ENCODE measurements at places on chromosomes 5 and 9.

- no peak for DNase-seq
- no peak overlapping the region for H3K4me3 ChIP-seq
- H3K36me3 ChIP-seq, result no peaks in the 10 kb centered on the region
- no peak overlapping the region for H3K27ac ChIP-seq
- no peaks in the 10 kb centered on the region for H3K27me3 ChIP-seq
- no peaks in the 10 kb centered on the region for H3K4me1 ChIP-seq
Measured at GRCh38 chr5:169121630-169122420, 179.1 kb downstream of the SLIT3 start.

DNA sequence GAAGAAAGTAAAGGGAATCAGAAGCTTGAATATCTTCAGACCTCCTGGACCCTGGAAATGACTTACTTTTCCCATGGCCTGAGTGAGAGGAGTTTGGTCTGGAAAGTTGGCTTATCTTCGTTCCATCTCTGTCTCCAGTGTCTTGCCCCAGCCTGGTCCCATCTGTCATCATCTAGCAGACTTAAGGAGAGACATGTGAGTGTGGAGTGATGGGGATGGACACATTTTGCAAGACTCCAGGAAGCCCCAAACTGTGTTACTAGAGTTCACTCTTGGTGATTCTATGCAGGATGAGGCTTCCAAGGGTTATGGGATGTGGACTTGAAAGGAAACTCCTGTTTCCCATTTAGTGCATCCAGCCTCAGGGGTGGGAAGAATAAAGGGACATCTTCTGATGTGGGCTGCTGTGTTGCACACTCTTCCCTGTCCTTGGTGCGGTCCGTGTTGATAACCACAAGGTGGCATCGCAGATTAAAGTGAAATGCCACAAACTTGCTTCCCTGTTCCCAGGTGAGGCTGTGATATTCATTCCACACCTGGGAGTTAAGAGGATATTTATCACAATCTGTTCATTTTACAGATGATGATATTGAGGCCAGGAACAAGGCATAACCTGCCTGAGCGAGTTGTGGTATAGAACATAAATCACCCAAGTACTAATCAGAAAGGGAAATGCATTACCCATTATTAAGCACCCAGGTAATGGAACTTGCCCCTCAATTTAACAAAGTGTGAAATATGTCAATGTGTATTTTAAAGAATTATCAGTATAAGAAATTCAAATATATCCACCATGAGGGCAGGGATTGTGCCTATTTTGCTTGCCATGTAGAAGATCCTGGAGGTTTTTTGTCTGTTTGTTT is 269.9 kb upstream of the PAPPA start:
- no peaks in the 10 kb centered on the region for H3K36me3 ChIP-seq
- no peak overlapping the region for H3K4me3 ChIP-seq
- H3K27ac ChIP-seq, result no peak overlapping the region
- H3K27me3 ChIP-seq, result no peaks in the 10 kb centered on the region
- DNase-seq, result no peak

DNA sequence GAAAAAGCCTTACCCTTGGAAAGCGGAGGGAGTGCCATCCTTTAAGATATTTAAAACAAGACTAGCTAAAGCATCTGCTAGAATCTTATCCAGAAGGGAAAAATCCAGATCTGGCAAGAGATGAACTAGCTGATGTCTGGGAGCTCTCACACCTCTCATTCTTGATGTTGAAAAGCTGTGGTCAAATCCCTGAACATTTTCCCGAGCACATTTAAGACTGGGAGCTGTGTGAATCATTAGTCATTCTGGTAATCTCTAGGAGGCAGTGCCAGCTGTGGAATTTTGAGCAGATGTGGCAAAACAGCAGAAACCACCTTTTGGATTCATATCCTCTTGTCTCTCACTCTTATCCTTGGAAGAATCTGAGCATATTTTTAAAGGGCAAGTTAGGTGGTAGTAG is 218.0 kb downstream of the MAN2A1 start:
- no peaks in the 10 kb centered on the region for H3K36me3 ChIP-seq
- no peaks in the 10 kb centered on the region for H3K4me1 ChIP-seq

DNA sequence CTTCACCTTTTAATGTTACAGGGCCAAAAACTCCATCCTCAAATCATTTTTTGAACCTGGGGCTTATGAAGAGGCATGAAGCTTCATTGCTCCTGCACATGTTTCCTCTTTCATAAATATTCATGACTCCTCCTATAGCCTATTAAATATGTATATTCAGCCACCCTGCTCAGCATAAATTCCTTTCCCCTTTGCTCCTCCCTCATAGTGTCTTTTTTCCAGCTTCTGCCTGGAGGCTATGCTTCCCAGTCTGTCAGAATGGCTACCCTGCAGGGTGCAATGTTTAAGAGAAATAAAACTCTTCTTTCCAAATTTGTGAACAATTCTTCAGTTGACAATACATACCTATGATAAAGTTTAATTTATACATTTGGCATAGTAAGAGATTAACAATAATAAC is 1082.9 kb upstream of the CDH18 start:
- no peaks in the 10 kb centered on the region for H3K27me3 ChIP-seq
- DNase-seq, result no peak
- H3K27ac ChIP-seq, result no peak overlapping the region
- H3K4me3 ChIP-seq, result no peak overlapping the region
- no peaks in the 10 kb centered on the region for H3K4me1 ChIP-seq
- H3K36me3 ChIP-seq, result no peaks in the 10 kb centered on the region

DNA sequence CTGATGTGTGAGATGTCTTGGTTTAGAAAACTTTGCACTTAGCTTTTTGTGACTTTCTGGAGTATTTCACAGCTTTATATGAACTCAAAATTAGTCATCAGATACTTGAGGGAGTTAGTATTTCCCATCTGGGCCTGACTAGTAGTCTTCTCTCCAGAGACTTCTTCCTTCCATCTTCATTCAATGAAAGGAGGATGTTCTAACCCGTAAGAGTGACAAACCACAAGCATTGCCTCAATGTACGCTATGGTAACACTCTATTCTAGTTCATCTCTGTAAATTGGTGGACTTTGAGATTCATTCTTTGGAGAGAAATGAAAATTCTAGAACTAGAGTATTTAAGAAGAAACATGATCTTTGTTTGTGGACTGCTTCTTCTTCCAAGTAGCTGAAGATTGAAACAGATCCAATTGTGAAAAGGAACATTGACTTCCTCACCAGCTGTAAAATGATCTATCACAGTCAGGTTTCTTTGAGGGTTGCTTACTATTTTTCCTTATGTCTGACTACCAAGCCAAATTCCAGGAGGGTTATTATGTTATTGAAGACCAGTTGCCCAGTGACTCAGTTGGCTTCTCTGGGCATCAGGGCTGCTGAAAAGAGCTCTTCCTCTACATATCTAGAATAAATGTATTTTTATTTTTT is 157.6 kb downstream of the SLC12A2 start:
- no peak overlapping the region for H3K4me3 ChIP-seq
- no peak overlapping the region for H3K27ac ChIP-seq
- DNase-seq, result no peak

DNA sequence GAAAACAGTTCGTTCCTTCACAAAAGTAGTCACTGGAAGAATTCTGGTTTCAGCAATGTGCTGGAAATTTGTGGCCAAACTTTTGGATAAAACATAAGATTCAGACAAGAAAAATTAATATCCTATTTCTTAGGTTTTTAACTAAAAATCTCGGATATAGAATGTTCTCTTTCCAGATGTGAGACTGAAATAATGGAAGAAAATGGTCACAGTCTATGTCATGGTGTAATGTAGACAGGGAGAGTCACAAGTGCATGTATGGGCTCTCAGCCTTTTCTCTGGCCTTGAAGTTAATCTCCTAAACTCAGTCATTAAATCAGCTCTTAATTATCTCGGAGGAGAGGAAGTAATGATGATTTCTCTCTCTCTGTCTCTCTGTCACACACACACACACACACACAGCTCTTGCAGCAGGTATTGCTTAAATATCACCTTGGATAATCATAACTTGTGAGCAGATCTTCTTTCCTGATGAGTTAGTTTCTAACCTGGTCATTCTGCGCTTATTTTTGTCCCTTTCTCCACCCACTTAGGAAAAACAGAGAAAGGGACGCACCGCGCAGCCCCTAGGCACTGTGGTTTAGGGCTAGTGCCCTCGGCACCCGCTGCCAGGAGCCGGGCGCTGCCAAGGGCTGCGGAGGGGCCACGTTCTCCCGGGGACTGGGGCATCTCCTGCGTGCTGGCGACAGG is 672 bp upstream of the ITGA2 start:
- H3K36me3 ChIP-seq, result no peaks in the 10 kb centered on the region
- H3K4me3 ChIP-seq, result no peak overlapping the region
- no peak overlapping the region for H3K27ac ChIP-seq
- H3K27me3 ChIP-seq, result peaks cover 25% of the 10 kb centered on the region

DNA sequence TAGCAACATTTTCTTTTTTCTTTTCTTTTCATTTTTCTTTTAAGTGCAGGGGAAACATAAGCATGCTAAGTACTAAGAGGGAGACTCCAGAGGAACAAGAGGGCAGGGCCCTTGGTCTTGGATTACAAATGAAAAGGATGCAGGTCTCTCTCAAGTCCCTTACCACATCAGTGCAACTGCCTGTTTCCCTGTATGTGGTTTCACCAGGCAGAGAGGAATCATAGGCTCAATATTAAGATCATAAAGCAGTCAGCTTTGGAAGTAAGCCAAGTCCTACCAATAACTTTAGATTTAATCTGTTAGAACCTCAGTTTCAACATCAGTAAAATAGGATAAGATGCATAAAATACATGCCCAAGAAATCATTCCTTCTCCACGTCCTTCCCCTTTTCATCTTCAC is 422.7 kb upstream of the PAPPA start:
- DNase-seq, result no peak
- H3K36me3 ChIP-seq, result no peaks in the 10 kb centered on the region
- H3K4me3 ChIP-seq, result no peak overlapping the region
- H3K27ac ChIP-seq, result no peak overlapping the region
- H3K4me1 ChIP-seq, result no peaks in the 10 kb centered on the region
- no peaks in the 10 kb centered on the region for H3K27me3 ChIP-seq

DNA sequence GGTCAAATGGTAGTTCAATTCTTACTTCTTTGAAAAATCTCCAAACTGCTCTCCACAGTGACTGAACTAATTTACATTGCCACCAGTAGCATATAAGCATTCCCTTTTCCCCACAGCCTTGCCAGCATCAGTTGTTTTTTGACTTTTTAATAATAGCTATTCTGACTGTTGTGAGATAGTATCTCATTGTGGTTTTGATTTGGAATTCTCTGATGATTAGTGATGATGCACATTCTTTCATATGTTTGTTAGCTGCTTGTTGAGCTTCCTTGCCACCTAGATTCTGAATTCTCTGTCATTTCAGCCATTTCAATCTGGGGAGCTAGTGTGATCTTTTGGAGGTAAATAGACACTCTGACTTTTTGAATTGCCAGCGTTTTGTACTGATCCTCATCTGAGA is 24.0 kb downstream of the CDK20 start:
- H3K27ac ChIP-seq, result no peak overlapping the region
- no peaks in the 10 kb centered on the region for H3K4me1 ChIP-seq

- DNase-seq, result no peak
- no peaks in the 10 kb centered on the region for H3K4me1 ChIP-seq
- peaks cover 2% of the 10 kb centered on the region for H3K27me3 ChIP-seq
- no peak overlapping the region for H3K4me3 ChIP-seq
Measured at GRCh38 chr5:1351156-1351555, 6.3 kb upstream of the CLPTM1L start.

DNA sequence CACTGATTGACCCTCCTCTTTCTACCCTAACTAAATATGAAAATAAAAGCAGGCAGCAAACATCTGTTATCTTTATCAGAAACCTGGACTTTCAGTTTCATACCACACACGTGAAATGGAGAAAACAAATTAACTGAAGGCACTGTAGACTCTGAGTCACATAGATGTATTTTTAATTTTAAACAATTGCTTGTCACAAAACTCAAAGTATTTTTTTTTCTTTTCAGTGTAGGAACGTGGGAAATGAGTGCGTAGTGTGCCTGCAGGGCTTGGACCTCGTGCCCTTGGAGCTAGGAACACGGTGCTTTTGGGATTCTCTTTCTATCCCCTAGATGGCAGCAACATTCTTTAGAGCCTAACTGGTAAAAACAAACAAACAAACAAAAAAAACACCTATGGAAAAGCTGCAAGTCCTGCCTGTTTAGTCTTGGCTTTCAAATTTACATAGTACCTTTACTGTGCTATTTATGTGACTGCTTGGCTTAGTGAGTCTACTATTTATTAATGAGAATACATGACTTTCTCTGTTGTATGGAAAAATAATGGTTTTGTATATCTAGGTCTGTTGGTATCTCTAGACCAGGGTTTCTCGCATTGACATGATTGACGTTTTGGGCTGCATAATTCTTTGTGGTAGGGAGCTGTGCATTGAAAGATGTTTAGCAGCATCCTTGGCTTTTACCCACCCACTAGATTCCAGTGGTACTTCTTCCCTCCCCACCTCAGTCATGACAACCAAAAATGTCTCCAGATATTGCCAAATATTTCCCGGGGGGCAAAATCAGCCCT is 16.8 kb upstream of the ACTBL2 start:
- no peak overlapping the region for H3K27ac ChIP-seq
- DNase-seq, result peak; percentile 44
- H3K27me3 ChIP-seq, result no peaks in the 10 kb centered on the region
- H3K36me3 ChIP-seq, result no peaks in the 10 kb centered on the region
- peak overlapping the region; percentile 42 for H3K4me3 ChIP-seq

- peaks cover 6% of the 10 kb centered on the region for H3K36me3 ChIP-seq
- DNase-seq, result no peak
- H3K27me3 ChIP-seq, result no peaks in the 10 kb centered on the region
- no peak overlapping the region for H3K4me3 ChIP-seq
- H3K4me1 ChIP-seq, result no peaks in the 10 kb centered on the region
- no peak overlapping the region for H3K27ac ChIP-seq
Measured at GRCh38 chr5:61151893-61152292, 10.4 kb downstream of the SMIM15 start.

GRCh38 chr5:67494186-67494855 is 297.7 kb upstream of the CD180 start:
- no peaks in the 10 kb centered on the region for H3K4me1 ChIP-seq
- H3K27ac ChIP-seq, result no peak overlapping the region
- H3K27me3 ChIP-seq, result no peaks in the 10 kb centered on the region
- DNase-seq, result no peak

GRCh38 chr5:73446631-73447529 is 1.7 kb downstream of the FOXD1 start:
- no peak overlapping the region for H3K27ac ChIP-seq
- DNase-seq, result no peak
- no peaks in the 10 kb centered on the region for H3K4me1 ChIP-seq
- no peaks in the 10 kb centered on the region for H3K36me3 ChIP-seq
- no peak overlapping the region for H3K4me3 ChIP-seq

Measured in GM12878 (cell line).